ENCODE measurements at places on chromosomes 1 and 21. TPM values are rescaled to one million over a fixed set of nuclear protein-coding genes. Genes with fewer than 3 reads are reported as not detected.

- no peak for DNase-seq
Observed at GRCh38 chr21:35540950-35541638, 492.0 kb upstream of the RUNX1 start.

DNA sequence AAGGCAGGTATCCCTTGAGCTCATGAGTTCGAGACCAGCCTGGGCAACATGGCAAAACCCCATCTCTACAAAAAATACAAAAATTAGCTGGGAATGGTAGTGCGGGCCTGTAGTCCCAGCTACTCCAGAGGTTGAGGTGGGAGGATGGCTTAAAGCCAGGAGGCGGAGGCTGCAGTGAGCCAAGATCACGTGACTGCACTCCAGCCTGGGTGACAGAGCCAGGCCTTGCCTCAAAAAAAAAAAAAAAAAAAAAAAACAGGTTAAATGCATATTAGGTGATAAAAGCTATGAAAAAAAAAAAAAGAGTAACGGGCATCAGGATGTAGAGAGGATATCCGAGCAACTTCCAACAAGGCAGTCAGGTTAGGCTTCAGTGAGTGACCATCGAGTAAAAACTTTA lies 2.8 kb upstream of the SRRM1 start:
- DNase-seq: no peak

DNA sequence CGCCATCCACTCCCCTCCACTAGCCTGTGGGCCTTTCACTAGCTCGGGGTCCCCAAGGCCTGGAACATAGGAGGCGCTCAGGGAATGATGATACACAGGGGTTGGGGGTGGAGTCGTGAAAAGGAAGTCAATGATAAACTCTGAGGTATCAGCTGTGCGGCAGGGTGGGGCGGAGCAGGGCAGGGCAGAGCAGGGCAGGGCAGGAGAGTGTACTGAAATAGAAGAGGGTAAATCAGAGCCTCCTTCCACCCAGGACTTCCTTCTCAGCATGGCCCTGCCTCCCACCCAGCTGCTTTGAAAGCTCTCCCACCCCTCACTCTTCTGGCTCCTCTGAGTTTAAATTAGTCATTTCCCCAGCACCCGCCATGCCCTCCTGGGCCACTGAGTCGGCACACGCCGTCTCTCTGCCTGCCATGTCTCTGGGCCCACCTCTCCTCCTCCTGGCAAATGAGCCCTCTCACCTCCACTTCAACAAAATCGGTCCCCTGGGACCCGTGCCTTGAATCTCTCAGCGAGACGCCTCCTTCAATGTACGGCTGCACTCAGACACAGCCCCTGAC lies 16.9 kb downstream of the CAPZB start:
- DNase-seq: no peak

GRCh38 chr1:16372535-16373285 lies 5.7 kb downstream of the SZRD1 start:
- DNase-seq: no peak

GRCh38 chr1:77655431-77655974 lies 27.0 kb downstream of the ZZZ3 start:
- DNase-seq: no peak

GRCh38 chr1:55428944-55429931 lies 214.1 kb upstream of the USP24 start:
- no peak for DNase-seq

DNA sequence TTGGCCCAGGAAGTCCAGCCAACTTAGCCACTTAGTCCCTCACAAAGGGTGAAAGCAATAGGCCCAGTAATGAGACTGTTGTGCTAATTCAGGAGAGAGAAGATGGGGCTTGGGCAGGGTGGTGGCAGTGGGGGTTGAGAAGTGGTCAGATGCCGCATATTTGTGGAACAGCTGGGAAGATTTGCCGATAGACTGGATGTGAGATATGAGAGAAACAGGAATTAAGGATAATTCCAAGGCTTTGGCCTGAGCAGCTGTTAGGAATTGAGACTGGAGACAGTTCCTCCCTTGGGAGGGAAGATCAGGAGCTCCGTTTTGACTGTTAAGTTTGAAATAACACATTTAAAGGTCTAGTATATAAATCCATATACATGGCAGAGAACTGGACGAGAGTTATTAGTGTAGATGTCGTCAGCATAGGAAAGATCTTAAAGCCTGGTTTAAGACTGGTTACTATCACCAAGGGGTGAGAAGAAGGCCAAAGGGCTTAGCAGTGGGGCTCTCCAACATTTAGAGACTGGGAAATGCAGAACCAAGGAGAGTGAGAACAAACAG lies 323.7 kb upstream of the FAM78B start:
- no peak for DNase-seq

DNA sequence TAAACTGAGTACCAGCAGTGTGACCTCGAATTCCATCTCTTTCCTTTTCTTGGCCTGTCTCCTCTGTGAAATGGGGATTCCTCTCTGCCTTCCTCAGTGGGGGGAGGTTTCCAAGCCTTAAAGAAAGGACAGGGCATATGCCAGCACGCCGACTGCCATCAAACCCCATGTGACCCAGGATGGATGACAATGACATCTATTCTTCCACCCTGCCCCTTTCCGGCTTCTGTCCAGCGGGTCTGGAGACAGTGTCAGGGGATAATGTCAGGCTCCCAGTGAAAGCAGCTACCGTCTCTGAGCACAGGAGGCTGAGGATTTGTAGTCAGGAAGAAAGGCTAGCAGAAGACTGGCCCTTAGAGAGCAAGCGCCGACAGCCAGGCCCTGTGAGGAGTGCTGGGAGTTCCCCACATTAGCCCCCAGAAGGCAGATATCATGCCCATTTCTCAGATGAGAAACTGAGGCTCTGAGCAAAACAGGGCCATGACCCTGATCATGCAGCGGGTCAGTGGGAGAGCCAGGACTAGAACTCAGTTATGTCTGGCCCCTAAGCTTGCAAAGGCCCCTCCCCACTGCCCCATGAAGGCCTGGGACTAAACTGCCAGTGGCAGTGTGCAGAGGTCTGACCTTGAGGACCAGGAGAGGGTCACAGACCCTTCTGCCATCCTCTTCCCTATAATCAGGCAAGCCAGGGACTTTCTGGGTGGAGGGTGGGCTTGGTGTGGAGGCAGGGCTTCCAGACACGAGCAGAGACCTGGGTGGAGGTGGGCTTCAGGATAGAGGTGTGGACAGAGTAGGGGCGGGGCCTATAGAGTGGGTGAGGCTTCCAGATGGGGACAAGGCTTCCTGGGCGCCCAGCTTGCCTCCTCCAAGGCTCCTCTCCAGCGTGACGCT lies 30.1 kb downstream of the CDCA8 start:
- no peak for DNase-seq

- DNase-seq: no peak
Observed at GRCh38 chr1:204461331-204462228, 33.0 kb downstream of the PIK3C2B start.

DNA sequence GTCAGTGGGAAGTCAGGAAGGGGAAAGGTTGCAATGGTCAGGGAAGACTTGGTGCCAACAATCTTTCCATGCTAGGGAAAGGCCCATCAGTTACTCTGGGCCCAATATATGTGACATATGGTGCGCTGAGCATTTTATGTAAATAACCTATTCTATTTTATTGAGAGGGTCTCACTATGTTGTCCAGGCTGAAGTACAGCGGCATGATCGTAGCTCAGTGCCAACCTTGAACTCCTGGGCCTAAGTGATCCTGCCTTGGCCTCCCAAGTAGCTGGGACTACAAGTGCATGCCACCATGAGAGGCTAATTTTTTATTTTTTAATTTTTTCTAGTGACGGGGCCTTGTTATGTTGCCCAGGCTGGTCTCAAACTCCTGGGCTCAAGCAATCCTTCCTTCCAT lies 6.8 kb downstream of the UQCRH start:
- DNase-seq: no peak

- no peak for DNase-seq
Observed at GRCh38 chr21:43590194-43590593, 69.1 kb downstream of the HSF2BP start.

DNA sequence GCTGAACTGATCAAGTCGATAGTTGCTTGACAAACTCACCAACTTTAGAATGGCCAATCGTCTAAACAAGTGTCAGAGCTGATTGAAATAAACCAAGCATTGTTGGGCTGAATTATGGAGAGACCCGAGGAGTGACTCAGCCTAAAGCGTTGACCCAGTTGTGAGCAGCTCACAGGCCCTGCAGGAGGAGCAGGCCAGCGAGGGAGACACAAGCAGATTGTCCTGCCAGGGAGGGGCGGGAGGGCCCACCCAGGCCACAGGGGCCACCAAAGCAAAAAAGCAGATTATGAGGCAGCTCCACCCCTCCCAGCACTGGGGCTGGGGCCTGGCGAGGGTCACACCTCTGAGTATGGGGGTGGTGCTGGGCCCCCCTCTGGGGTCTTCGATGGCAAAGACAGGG lies 10.1 kb upstream of the MATN1 start:
- no peak for DNase-seq

- no peak for DNase-seq
Observed at GRCh38 chr1:244897476-244898254, 33.3 kb upstream of the HNRNPU start.

DNA sequence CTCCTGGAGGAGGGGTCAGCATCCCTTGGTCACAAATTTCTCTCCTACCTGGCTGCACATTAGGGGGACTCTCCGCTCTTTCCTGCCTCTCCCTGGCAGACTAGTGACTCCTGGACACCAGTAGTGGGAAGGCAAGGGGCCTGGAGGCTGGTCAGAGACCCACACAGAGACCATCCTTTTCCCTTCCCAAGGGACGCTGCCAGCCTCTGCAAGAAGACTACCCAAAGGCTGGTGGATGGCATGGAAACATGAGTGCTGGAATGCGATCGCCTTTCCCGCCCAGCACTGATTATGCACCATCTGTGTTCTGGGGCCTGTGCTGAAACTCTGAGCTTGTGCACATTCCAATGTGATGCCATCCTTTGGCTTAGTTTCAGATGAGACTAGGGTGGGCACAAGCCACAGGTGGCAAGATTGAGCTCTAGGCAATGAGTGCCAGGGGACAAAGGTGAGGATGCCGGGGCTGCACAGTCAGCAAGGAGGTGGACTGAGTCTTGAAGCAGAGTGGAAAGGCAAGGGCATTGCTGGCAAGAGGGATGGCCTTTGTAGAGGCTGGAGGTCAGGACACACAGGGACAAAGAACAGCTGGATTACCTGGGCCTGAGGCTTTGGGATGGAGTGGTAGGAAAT lies 12.6 kb upstream of the EPS8L3 start:
- DNase-seq: no peak

DNA sequence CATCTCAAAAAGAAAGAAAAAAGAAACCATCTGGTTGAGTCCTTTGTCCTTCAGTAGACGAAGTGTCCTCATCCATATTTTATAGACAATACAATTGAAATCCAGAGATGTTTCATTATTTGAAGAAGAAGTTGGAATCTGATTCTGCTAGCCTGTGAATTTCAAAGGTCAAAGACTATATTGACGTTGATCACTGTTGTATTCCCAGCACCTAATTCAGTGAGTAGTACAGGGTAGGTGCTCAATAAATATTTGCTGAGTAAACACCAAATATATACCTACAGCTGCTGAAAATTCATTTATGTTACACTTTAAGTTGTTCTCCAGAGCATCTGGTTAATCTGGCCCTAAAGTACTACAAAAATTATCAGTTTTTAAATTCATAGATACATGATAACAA lies 135.2 kb downstream of the CACNA1E start:
- DNase-seq: no peak

DNA sequence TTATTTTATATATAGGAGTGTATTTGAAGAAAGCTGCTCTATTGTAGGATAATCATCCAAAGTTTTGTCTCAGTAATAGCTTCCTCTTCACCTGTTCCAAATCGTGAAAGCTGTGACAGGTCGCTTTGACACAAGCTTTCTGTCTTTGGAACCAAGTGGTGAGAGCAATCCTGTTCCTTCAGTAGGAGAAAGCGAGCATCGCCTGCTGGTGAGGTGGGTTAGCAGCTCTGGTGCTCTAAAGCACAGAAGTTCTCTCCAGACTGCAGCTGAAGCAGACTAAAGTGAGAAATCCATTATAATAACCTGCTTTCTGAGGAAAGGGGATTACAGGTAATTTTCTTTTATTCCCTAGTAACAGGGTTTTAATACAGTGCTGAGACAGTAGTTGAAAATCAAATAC lies 803.8 kb downstream of the ADGRL2 start:
- DNase-seq: no peak

- DNase-seq: no peak
Observed at GRCh38 chr1:185694081-185694480, 40.1 kb upstream of the HMCN1 start.

DNA sequence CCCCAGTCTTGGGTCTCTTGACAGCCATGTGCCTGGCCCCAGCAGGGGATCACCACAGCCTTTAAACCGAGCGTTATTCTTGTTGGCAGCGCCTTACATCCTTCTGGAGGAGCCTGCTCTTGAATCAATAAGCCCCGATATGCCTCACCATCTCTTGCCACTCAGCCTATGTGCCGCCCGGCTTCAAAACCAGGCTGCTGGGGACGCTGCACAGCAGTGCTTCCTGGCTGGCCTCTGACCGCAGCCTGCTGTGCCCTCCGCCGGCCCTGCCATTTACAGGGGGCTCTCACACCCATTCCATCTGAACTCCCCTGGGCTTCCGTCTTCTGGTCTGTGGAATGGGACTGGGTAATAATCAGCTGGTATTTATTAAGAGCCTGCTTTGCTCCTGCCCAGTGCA lies 3.0 kb upstream of the PEX10 start:
- DNase-seq: no peak

- DNase-seq: no peak
Observed at GRCh38 chr21:44065428-44065827, 41.8 kb upstream of the PWP2 start.

GRCh38 chr1:31259746-31260145 lies 20.1 kb upstream of the NKAIN1 start:
- no peak for DNase-seq

DNA sequence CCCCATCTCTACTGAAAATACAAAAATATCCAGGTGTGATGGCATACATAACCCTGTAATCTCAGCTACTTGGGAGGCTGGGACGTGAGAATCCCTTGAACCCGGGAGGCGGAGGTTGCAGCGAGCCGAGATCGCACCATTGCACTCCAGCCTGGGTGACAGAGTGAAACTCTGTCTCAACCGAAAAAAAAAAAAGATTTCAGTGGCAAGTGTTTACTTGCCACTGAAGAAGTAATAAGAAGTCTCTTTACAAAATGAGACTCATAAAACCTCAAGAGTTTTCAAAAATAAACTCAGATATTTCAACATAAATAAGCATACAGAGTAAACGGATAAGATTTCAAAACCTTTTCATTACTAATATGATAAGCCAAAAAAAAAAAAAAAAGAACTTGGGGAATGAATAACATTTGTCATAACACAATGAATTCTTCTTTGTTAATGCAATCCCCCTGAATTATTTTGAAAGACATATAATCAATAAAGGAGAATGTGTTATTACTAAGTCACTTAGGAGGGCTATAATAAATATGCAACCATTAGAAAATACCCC lies 34.2 kb upstream of the EXO1 start:
- DNase-seq: no peak

- DNase-seq: no peak
Observed at GRCh38 chr1:156486421-156487344, 13.9 kb downstream of the MEF2D start.

Gene CIART
- 8.1 TPM for polyA plus RNA-seq

Gene F13B
- polyA plus RNA-seq: 0.59 TPM

Gene CHIA
- polyA plus RNA-seq: 0.65 TPM

Gene KRTAP10-11
- not detected for polyA plus RNA-seq

Gene EVA1B
- polyA plus RNA-seq: 35.0 TPM

Gene CRNN
- not detected for polyA plus RNA-seq

Gene AMY2A
- 0.49 TPM for polyA plus RNA-seq

Gene OR2L3
- not detected for polyA plus RNA-seq

Gene PLPP3
- polyA plus RNA-seq: 128 TPM

Gene ERG
- polyA plus RNA-seq: 40.6 TPM

Gene AGBL4
- 1.4 TPM for polyA plus RNA-seq

Gene OLIG1
- 0.31 TPM for polyA plus RNA-seq

Gene RNU1-1
- polyA plus RNA-seq: not detected

Gene CR1
- 0.42 TPM for polyA plus RNA-seq

Gene CCDC185
- polyA plus RNA-seq: 0.09 TPM

Gene SIM2
- polyA plus RNA-seq: 1.9 TPM

Gene SLFNL1
- 1.9 TPM for polyA plus RNA-seq

Gene NBPF8
- 25.1 TPM for polyA plus RNA-seq

Measured in right lung (tissue), 10 donors.